Suprapubic skin (tissue), 4 donors: ENCODE measurements at places on chromosomes 4 and X. TPM values are rescaled to one million over a fixed set of nuclear protein-coding genes. Genes with fewer than 3 reads are reported as not detected.

Gene TREX2
- total RNA-seq, result 59.3 TPM

DNA sequence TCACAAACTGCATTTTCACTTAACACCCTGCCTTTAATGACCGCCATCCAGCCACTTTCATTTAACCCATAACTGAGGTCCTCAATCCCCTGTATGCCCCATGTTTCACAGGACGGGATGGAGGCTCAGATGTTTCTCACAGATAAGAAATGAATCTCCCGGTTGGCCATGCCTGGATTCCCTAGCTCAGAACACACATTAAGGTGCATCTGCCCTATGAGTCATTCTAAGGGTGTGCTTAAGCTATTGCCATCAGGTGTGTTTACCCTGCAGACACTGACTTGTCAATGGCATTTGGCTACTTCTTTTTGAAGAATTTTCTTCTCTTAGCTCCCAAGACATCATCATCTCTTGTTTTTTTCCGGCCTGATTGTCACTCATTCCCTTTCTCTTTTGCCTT lies 222.6 kb upstream of the SMIM31 start:
- H3K4me1 ChIP-seq, result peaks cover 10% of the 10 kb centered on the region
- no peaks in the 10 kb centered on the region for H3K27me3 ChIP-seq
- H3K36me3 ChIP-seq, result no peaks in the 10 kb centered on the region
- H3K4me3 ChIP-seq, result no peak overlapping the region
- no peak for DNase-seq
- H3K27ac ChIP-seq, result no peak overlapping the region

Gene SNCA
- total RNA-seq, result 14.0 TPM

DNA sequence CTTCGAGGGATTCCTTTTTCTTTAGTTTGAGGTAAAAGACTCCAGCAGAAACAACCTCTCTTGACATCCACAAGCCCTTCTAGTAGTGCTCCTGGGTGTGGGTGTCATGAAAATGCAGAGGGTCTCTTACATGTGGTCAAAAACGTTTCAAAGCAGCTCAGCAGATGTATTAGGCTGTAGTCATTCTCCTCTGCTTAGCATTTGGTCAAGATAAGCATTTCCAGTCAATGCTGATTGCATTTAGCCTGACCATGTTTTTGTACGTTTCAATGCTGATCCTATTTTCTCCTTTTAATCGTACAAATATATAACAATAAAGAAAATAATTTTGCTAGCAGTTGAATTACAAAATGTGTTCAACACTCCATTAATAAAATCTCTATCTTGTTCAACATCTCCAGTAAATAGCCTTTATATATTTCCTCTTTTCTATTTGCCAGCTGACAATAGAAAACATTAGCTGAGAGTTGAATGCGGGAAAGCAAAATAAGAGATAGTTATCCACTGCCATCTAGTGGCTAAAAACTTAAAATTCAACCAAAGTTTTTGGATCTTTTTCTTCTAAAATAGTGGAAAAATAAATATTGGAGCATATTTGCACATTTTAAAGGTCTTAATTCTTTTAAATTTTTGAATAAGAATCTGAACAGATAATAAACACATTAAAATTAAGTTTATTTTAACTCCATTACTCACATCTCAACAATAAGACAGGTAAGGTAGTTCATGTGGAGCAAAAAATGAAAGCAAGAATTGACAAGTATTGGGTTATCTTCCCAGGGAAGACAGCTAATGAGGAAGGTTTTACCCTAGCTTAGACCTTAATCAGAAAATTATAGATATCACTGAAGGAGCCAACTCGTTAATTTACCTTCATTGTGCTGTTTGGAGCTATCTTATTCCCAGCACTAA lies 15.2 kb upstream of the PACRGL start:
- no peak overlapping the region for H3K4me3 ChIP-seq
- no peak for DNase-seq
- H3K27me3 ChIP-seq, result no peaks in the 10 kb centered on the region
- no peak overlapping the region for H3K27ac ChIP-seq
- no peaks in the 10 kb centered on the region for H3K4me1 ChIP-seq

- H3K4me3 ChIP-seq, result no peak overlapping the region
- no peak overlapping the region for H3K27ac ChIP-seq
- H3K36me3 ChIP-seq, result no peaks in the 10 kb centered on the region
- H3K4me1 ChIP-seq, result peaks cover 15% of the 10 kb centered on the region
- no peaks in the 10 kb centered on the region for H3K27me3 ChIP-seq
These were observed 62.9 kb upstream of the PGRMC2 start for GRCh38 chr4:128350449-128351045.

Gene AFAP1
- total RNA-seq, result 10.8 TPM

DNA sequence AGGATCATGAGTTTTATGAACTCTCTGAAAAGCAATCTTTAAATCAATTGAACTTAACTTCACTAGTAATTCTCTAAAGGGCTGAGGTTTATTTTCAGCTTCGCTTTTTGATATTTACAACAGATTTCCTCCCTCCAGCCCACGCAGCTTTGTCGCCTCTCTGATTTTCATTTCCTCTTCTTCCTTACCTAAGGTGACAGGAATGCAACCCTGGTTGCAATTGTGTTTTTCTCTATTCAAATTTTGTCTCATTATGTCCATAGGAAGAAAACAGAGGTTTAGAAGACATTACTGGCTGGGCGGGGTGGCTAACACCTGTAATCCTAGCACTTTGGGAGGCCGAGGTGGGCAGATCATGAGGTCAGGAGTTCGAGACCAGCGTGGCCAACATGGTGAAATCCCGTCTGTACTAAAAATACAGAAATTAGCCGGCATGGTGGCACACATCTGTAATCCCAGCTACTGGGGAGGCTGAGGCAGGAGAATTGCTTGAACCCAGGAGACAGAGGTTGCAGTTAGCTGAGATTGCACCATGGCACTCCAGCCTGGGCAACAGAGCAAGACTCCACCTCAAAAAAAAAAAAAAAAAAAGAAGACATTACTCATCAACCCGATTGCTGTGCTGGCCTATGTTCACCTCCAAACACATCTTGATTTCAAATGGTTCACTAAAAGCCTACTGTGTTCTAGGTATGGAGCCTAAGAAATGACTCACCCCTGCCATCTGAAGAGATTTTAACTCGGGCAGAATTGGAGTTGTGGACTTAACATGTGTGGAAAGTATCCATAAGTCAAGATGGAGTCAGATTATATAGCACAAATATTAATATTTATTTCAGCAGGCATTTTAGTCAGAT lies 36.8 kb downstream of the VSIG4 start:
- no peak overlapping the region for H3K4me3 ChIP-seq
- no peak overlapping the region for H3K27ac ChIP-seq
- H3K4me1 ChIP-seq, result no peaks in the 10 kb centered on the region
- no peak for DNase-seq
- H3K36me3 ChIP-seq, result no peaks in the 10 kb centered on the region

DNA sequence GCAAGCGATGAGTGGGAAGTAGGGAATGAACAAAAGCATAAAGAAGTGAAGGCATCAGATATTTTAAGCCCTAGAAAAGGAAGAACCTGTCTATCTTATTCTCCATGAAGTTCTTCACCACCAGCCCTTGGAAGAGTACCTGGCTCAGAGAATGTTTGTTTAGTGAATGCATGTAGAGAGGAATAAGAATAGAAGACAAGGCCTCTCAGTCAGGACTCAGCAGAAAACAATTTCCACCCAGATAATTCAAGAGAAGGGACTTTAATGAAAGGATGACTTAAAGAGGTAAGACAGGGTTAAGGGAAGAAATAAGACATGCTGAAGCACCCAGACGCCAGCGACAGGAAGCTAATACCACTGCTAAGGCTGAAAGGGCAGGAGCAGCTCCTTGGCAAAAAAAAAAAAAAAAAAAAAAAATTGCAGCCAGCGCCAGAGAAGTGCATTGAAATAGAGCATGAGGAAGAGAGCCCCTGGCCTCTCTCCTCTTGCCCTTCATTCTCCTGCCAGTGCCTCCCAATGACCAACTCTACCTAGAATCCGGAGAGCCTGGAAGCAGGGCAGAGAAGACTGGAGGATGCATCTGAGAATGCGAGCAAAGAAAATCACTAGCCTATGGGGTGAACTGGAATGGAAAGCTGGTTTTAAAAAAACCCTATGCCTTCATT lies 47.2 kb upstream of the RASGEF1B start:
- DNase-seq, result no peak
- H3K27me3 ChIP-seq, result no peaks in the 10 kb centered on the region
- H3K4me1 ChIP-seq, result no peaks in the 10 kb centered on the region
- H3K27ac ChIP-seq, result no peak overlapping the region
- no peak overlapping the region for H3K4me3 ChIP-seq

GRCh38 chrX:136667446-136668168 lies 19.6 kb downstream of the CD40LG start:
- H3K27me3 ChIP-seq, result no peaks in the 10 kb centered on the region
- H3K36me3 ChIP-seq, result peaks cover 7% of the 10 kb centered on the region
- no peak overlapping the region for H3K27ac ChIP-seq
- no peak overlapping the region for H3K4me3 ChIP-seq
- H3K4me1 ChIP-seq, result no peaks in the 10 kb centered on the region
- DNase-seq, result no peak

DNA sequence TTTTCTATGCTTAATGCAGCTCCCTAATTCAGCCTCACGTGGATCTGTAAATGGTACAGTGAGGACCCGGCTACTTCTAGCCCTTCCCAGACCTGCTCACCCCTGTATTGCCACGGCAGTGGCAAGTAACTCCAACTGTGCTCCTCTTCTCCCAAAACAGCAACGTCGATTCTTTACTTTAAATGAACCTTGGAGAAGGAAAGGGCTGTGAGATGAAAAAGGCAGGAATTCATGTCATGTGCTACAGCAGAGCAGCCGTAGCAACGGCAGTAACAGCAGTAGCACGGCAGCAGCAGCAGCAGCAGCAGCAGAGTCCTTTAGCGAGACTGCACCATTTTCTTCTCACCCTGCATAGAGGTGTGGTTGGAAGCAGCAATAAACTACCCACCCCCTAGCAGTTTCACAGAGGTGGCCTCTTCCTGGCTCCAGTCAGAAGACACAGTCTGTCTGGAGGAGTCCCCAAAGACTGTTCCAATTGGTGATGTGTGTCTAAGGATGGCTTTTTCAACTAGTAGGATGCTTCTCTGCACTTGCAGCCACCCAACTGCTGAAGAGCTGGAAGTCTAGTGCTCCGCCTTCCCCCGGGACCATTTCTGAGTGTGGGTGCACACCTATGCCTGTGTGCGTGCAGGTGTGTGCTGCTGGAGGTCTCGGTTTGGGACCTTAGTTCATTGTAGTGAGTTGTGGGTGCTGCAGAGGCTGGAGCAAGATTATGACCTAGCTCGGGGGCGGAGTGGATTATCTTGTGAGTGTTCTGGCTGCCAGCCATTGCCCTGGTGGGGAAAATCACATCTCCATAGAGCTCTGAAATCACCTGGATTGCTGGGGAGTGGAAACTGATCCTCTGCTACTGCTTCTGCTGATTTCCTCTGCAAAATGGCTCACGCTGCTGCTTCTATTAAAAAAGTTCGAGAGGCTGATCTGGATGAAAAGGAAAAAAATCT lies 67.2 kb downstream of the ANK2 start:
- no peaks in the 10 kb centered on the region for H3K36me3 ChIP-seq
- DNase-seq, result no peak
- H3K4me3 ChIP-seq, result no peak overlapping the region
- no peaks in the 10 kb centered on the region for H3K27me3 ChIP-seq
- no peak overlapping the region for H3K27ac ChIP-seq

GRCh38 chr4:98722000-98722399 lies 63.6 kb upstream of the TSPAN5 start:
- no peak overlapping the region for H3K27ac ChIP-seq
- no peaks in the 10 kb centered on the region for H3K27me3 ChIP-seq
- H3K36me3 ChIP-seq, result no peaks in the 10 kb centered on the region
- no peak overlapping the region for H3K4me3 ChIP-seq
- no peaks in the 10 kb centered on the region for H3K4me1 ChIP-seq

DNA sequence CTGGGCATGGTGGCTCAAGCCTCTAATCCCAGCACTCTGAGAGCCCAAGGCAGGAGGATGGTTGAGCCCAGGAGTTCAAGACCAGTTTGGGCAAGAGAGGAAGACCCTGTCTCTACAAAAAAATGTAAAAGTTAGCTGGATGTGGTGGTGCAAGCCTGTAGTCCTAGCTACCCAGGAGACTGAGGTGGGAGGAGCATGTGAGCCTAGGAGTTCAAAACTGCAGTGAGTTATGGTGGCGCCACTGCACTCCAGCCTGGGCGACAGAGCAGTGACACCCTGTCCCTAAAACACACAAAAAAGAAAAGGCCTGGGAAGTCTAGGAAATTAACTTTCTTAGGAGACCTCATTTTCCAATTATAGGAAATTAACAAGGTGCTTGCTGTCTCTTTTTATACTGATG lies 76.8 kb downstream of the JAKMIP1 start:
- DNase-seq, result no peak
- H3K4me3 ChIP-seq, result no peak overlapping the region
- H3K4me1 ChIP-seq, result no peaks in the 10 kb centered on the region
- H3K36me3 ChIP-seq, result no peaks in the 10 kb centered on the region
- H3K27ac ChIP-seq, result no peak overlapping the region
- H3K27me3 ChIP-seq, result peaks cover 16% of the 10 kb centered on the region
